Uterus (tissue), 4 donors: ENCODE measurements at places on chromosomes 2 and 18.

DNA sequence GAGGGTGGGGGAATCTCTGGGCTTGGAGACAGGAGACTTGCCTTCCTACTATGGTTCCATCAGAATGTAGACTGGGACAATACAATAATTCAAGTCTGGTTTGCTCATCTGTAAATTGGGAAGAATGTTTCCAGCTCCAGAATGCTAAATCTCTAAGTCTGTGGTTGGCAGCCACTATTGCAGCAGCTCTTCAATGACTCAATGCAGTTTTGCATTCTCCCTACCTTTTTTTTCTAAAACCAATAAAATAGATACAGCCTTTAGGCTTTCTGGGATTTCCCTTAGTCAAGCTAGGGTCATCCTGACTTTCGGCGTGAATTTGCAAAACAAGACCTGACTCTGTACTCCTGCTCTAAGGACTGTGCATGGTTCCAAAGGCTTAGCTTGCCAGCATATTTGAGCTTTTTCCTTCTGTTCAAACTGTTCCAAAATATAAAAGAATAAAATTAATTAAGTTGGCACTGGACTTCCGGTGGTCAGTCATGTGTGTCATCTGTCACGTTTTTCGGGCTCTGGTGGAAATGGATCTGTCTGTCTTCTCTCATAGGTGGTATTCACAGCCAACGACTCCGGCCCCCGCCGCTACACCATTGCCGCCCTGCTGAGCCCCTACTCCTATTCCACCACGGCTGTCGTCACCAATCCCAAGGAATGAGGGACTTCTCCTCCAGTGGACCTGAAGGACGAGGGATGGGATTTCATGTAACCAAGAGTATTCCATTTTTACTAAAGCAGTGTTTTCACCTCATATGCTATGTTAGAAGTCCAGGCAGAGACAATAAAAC lies 6.5 kb downstream of the TTR start:
- no peak for DNase-seq

DNA sequence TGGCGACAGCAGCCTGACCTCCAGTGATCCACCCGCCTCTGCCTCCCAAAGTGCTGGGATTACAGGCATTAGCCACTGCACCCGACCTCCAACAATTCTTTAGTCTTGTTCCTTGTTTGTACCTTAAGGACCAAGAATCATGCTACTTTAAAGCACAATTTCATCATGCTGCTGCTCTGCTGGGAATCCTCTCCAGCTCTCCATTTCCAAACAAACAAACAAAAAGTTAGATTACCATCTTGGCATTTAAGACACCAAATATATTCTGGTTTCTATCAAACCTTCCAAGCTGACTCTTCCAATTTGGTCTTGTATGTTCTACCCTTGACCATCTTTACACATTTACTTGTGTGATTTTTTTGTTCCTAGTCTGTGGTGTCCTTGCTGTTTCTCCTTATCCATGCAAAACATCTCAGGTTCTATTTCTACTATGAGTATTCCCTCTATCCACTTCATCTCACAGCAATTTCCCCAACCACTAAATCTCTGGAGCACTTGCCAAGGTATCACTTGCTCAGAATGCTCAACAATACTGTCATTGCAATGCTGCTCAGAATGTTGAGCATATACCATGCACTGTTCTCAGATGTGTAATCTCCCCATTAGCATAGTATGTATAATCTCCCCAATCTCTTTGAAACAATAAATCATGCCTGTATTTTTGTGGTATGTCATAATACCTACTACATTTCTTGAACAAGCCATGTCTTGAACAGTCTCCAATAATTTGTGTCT lies 73.2 kb upstream of the GALNT5 start:
- DNase-seq = no peak

DNA sequence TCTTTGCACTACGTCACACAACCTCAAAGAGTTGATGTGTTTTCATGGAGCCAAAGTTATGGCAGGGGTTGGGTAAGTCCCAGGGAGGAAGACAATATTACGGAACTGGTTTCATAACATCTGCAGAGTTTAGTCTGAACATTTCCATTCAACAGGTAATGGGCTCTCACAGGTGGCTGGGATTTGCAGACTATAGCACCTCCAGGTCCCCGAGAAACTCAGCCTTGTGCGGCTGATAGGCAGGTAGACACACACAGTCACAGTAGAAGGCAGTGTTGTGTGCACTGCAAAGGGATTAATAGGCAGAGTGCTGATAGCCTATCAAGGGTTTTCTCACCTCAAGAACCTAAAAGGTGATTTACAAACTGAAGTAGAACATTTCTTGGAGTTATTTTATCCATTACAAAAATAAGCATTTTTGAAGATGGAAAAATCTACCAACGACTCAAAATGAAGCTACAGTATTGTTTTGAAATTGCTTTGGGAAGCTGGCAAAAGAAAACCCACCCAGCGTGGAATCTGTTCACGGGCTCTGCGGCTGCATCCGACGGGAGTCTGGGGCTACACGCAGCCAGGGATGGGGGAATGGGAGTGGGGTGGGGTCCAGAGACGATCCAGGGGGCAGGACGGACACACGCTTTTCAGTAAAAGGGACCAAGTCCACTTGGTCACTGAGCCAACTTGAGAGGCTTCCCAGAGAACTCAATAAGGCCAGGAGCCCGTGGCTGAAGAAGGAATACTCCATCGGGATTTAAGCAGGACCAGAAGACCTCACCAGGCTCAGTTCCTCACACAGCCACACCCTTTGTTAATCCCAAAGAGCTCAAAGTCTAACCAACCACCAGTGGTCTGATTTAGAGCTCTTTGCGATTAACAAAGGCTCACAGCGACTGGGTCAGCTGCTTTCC lies 82.9 kb downstream of the CHRNA1 start:
- peak; percentile 24 for DNase-seq

GRCh38 chr2:27251766-27252165 lies 11.1 kb downstream of the SLC30A3 start:
- no peak for DNase-seq

- DNase-seq = no peak
Measured at GRCh38 chr18:37762076-37762621, 196.6 kb upstream of the CELF4 start.

- no peak for DNase-seq
Measured at GRCh38 chr2:145351864-145352425, 832.0 kb upstream of the ZEB2 start.

DNA sequence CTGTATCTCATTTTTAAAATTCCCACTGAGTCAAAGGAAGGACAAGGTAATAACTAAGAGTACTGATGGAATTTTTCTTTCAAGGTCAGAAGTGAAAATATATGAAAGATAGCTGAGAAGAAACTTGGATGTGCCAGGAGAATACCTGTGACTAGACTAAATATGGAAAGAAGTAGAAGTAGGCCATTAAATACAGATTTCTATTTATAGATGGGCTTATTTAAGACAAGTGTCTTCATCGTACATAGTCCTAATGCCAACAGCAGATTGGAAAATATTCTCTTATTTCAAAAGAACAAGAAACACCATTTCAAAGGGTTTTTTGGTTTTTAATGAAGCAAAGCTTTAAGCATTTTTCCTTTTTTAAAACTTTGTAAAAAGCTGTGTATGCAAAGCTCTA lies 22.0 kb downstream of the UGP2 start:
- DNase-seq = no peak

DNA sequence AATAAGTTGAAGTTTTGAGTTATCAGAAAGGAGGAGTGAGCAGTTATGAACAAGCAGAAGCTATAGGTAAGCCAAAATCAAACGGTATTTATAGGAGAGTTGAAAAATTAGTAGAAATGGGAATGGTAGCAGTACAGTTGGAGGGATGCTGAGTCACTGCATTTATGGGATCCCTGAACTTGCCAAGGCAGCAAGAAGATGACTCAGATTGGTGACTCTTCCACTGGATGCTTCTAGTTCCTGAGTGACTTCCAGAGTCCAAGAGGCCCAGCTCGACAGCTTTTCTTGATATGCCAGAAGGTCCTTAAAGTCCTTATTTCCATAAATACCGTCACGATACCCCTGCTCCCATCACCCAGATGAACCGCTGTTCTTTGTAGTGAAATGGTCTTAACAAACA lies 31.1 kb upstream of the ACTR3 start:
- no peak for DNase-seq

- DNase-seq = no peak
Measured at GRCh38 chr2:223486751-223487150, 115.4 kb downstream of the SCG2 start.

GRCh38 chr18:25736516-25736915 lies 353.9 kb downstream of the SS18 start:
- DNase-seq = no peak

DNA sequence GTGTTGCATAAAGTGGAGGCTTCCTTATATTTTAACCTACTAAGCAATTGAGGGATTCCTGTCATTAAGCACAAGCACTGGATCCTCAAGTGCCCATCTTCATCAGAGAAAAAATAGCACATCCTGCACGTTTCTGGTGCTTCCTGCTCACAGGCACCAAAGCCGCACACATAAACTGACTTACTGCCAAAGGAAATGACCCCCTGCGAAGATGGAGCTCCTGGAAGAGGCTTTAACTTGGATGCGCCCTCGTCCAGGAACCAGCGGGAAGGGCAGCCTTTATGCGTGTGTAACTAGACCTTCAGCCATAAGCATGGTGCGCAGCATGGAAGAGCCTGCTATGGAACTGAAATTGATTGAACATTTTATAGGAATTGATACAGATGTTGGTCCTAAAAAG lies 188.7 kb downstream of the FTCDNL1 start:
- no peak for DNase-seq

DNA sequence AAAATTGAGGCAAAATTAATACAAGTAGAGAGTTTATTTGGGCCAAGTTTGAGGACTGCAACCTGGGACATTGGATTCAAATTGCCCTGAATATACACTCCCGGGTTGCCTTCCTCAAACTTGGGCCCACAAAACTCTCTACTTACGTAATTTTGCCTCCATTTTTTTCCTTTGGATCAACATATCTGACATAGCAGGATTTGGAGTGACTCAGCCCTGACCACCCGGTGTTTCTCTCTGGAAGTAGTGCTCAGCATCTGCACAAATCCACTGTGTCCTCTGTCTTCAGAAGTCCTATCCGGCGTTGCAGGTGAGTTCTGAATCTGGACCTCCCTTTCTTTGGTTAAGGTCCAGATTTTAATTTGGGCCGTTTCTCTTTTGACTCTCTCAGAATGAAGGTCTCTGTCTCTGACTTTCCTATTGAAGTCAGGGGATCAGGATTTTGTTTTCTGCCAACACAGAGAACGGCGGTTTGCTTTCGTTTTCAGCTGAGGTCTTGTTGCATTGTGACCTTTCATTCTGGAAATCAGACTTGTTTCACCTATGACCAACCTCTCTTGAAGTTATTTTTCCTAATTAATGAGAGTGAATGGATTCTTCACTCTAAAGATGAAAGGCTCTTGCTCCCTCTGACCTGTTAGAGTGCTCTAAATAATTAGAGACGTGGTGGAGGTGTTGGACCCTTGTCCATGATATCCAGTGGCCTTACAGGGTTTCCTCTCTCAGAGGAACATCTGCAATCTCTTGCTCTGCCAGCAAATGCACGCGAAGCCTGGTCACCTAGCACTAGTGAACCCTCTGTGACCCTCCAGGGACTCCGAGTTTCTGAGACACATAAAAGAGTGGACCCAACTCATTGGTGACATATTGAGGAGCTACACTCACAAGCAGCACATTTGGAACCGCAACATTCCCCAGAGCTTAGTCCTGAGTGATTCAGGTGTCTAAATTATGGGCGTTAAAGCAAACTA lies 13.6 kb downstream of the TCF23 start:
- DNase-seq = no peak

DNA sequence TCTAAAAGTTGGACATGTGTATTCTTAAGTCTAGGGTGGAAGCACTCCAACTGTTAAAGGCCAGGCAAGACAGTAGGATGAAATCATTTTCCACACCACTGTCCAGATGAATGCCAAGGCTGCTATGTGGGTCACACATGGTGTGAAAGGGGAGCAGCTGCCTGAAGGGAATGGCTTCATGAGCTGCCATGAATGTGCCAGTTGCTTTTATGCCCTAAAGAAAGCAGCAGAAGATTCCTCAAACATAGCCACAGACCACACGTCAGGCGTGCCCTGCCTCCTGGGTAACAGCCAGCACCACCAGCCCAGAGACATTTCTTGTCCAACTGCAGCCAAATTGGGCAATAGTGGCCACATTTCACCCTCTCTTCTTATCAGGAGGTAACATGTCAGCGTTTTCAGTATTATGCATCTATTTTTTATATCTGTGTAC lies 130.2 kb downstream of the MTCL1 start:
- DNase-seq = no peak

- DNase-seq = no peak
Measured at GRCh38 chr2:207121784-207122183, 44.0 kb downstream of the KLF7 start.

- DNase-seq = peak; percentile 30
Measured at GRCh38 chr18:7370375-7370774, 139.5 kb downstream of the LRRC30 start.

DNA sequence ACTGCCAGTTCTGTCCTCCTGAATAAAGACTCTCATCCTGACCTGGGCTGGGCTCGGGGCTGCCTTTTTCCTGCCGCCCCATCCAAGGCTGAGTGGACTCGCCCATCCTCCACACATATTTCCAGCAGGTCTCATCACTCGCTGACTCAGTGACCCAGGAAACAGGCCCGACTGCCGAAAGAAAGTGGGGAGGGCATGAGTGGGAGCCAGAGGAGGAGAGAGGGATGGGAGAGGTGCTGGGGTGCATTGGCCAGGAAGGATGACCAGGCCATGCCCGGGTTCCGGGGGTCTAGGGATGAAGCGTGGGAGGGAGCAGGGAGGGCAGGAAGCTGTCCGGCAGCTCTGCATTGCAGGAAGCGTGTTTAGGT lies 66.7 kb downstream of the TWIST2 start:
- no peak for DNase-seq

- peak; percentile 92 for DNase-seq
Measured at GRCh38 chr2:120765678-120766469, 30.2 kb downstream of the GLI2 start.

- no peak for DNase-seq
Measured at GRCh38 chr2:180577567-180577966, 402.8 kb upstream of the UBE2E3 start.

- no peak for DNase-seq
Measured at GRCh38 chr2:103232865-103233264, 471.0 kb downstream of the TMEM182 start.

GRCh38 chr2:14303366-14304115 lies 329.0 kb upstream of the LRATD1 start:
- no peak for DNase-seq

DNA sequence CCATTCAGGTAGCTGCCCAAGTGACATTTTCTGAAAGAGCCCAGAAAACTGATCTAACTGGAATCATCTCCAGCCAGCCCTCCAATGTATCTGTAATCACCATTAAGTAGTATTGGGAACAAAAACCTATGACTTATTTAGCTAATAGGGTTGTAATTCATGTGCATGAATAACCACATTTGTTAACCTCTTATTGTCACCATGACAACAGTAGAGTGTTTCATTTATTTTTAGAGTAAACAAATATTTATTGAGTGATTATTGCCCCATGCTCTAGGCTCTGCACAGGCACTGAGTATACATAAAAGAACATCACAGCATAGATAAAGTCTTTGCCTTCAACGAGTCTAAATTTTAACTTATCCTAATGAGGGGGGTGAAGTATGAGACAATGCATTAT lies 265.4 kb upstream of the UBE2E3 start:
- DNase-seq = no peak

GRCh38 chr2:222610746-222611145 lies 45.1 kb downstream of the FARSB start:
- DNase-seq = no peak

GRCh38 chr2:168633200-168633599 lies 169.2 kb upstream of the NOSTRIN start:
- no peak for DNase-seq
